Heart left ventricle (tissue), 16 donors: ENCODE measurements at places on chromosomes 13 and 19. TPM values are rescaled to one million over a fixed set of nuclear protein-coding genes. Genes with fewer than 3 reads are reported as not detected.

Gene ARRDC5
- not detected for total RNA-seq

Gene TMEM259
- 109 TPM for total RNA-seq

Gene KLK4
- total RNA-seq: not detected

Gene ICAM1
- 23.9 TPM for total RNA-seq

Gene C19orf85
- total RNA-seq: not detected

Gene ZNF85
- total RNA-seq: 2.4 TPM

Gene ITGBL1
- total RNA-seq: 5.7 TPM

Gene ANGPTL8
- 6.3 TPM for total RNA-seq

Gene LRP3
- total RNA-seq: 16.5 TPM

Gene DCT
- total RNA-seq: 0.19 TPM

Gene ZNF493
- 18.2 TPM for total RNA-seq

Gene FAAP24
- total RNA-seq: not detected

DNA sequence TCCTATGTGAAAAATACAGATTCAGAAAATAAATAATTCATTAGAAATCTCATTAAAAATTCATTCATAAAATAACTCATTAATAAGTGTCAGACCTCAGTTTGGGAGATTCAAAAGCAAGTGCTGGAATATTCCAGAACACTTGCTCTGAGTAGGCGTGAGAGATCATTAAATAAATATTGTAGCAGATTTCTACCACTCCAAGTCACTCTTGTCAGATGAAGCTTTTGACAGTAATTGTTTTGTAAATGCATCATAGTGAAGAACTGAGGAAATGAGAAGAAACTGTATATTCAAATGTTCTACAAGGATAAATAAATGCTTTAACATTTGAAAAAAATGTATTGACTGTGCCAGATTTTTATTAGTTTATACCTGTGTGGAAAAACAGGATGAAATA is 1228.1 kb downstream of the SLITRK1 start:
- H3K27me3 ChIP-seq: no peaks in the 10 kb centered on the region
- H3K4me1 ChIP-seq: no peaks in the 10 kb centered on the region
- no peaks in the 10 kb centered on the region for H3K36me3 ChIP-seq
- DNase-seq: no peak
- no peak overlapping the region for H3K27ac ChIP-seq

GRCh38 chr19:30799865-30800755 is 427.9 kb downstream of the ZNF536 start:
- H3K4me1 ChIP-seq: no peaks in the 10 kb centered on the region
- H3K4me3 ChIP-seq: no peak overlapping the region
- DNase-seq: peak; percentile 33
- H3K36me3 ChIP-seq: no peaks in the 10 kb centered on the region

GRCh38 chr13:50690006-50690405 is 153.5 kb downstream of the DLEU7 start:
- H3K4me1 ChIP-seq: peaks cover 61% of the 10 kb centered on the region
- no peak overlapping the region for H3K4me3 ChIP-seq
- H3K27ac ChIP-seq: no peak overlapping the region
- H3K36me3 ChIP-seq: no peaks in the 10 kb centered on the region
- no peaks in the 10 kb centered on the region for H3K27me3 ChIP-seq
- no peak for DNase-seq

DNA sequence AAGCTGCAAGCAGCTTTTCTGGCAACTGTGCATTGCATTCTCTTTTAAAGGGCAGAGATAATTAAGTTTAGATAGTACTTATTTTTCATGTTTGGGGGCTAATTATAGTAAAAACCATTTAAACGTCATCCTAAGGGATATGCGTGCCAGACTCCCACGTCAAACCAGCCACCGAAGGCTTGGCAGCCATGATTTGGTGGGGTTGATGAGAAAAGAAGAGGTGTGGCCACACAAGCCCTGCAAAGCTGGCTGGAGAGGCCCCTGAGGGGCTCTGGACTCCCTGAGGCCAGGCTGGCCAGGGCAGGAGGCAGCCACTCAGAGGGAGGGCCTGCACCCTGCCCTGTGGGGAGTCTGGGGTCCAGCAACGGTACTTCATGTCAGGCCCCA is 17.5 kb downstream of the PEPD start:
- H3K4me1 ChIP-seq: peaks cover 17% of the 10 kb centered on the region
- H3K27ac ChIP-seq: no peak overlapping the region
- H3K27me3 ChIP-seq: no peaks in the 10 kb centered on the region
- no peak overlapping the region for H3K4me3 ChIP-seq
- peaks cover 33% of the 10 kb centered on the region for H3K36me3 ChIP-seq
- DNase-seq: no peak

GRCh38 chr13:28442839-28443238 is 52.1 kb downstream of the FLT1 start:
- H3K36me3 ChIP-seq: no peaks in the 10 kb centered on the region
- no peak overlapping the region for H3K27ac ChIP-seq
- no peaks in the 10 kb centered on the region for H3K27me3 ChIP-seq

DNA sequence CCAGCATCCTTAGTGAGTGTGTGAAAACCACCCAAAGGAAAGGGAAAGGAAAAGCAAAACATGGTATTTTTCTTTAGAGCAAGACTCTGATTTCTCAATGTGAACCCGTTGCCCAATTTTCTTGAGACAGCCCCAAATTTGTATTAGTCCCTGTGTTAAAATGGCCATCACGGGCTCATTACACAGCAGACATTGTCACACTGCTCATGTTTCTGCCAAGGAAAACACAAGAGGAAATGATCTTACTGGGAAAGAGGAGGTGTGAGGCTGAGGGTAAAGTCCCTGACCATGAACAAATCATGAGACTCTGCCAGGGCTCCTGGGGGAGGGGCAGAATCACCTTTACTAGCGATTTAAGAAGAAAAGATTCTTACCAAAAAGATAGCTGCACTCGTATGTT is 54.4 kb downstream of the FAM124A start:
- H3K27me3 ChIP-seq: no peaks in the 10 kb centered on the region
- H3K4me1 ChIP-seq: peaks cover 11% of the 10 kb centered on the region
- DNase-seq: no peak
- no peak overlapping the region for H3K27ac ChIP-seq
- H3K36me3 ChIP-seq: no peaks in the 10 kb centered on the region
- no peak overlapping the region for H3K4me3 ChIP-seq

DNA sequence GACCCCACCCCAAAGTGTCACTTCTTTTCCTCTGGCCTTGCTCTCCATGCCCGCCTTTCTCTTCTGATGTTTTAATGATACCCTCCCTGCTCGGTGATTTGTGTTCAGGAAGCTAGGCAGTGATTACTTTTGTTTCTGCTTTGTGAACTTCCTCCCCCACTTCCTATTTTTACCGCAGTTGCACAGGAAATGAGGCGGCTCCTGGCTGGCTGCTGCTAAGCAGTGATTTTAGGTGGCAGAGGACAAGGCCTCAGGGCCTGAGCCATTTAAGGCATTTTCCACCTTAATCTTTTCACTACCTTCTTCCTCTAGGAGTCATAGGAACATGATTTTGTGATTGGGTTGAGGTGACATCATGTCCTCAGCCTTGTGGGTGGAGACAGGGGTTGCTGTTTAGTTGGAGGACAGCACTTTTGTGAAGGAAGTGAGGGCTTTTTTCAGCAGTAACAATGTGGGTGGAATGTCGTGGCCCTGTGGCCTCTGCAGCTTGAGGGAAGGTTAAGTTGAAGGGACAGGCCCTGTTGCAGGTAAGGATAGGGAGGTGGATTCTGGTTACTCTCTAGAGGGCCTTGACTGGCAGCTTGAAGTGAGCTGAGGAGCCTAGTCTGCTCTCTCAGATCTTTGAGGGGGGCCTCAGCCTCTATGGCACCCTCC is 15.7 kb downstream of the GARRE1 start:
- H3K4me3 ChIP-seq: peak overlapping the region; percentile 30
- peaks cover 38% of the 10 kb centered on the region for H3K4me1 ChIP-seq
- H3K27ac ChIP-seq: peak overlapping the region; percentile 89
- no peaks in the 10 kb centered on the region for H3K36me3 ChIP-seq
- DNase-seq: no peak
- H3K27me3 ChIP-seq: no peaks in the 10 kb centered on the region

DNA sequence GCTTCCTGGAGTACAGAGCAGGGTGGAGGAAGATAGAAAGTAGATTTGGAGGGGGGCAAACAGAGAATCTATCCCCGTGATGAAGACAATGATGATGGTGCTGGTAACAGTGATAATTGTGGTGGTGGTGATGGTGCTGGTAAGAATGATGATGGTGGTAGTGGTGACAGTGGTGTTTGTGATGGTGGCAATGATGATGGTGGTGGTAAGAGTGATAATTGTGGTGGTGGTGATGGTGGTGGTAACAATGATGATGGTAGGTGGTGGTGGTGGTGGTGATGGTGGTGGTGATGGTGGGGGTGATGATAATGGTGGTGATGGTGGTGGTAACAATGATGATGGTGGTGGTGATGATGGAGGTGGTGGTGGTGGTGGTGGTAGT is 169.8 kb downstream of the TSHZ3 start:
- H3K36me3 ChIP-seq: no peaks in the 10 kb centered on the region
- no peak overlapping the region for H3K27ac ChIP-seq
- H3K4me3 ChIP-seq: no peak overlapping the region
- H3K4me1 ChIP-seq: no peaks in the 10 kb centered on the region
- DNase-seq: no peak

GRCh38 chr13:27081893-27082679 is 89.5 kb downstream of the USP12 start:
- H3K27ac ChIP-seq: no peak overlapping the region
- H3K27me3 ChIP-seq: no peaks in the 10 kb centered on the region
- peaks cover 4% of the 10 kb centered on the region for H3K36me3 ChIP-seq

GRCh38 chr19:44777715-44778347 is at the start of gene CBLC:
Gene CBLC, plus strand, starts transcription at chr19:44777890. Its CDS starts 42 bp downstream, at chr19:44777932.
- no peak within 1 kb of the TSS for H3K27ac ChIP-seq
- no peaks in the 10 kb centered on the region for H3K4me1 ChIP-seq
- DNase-seq: no peak

- H3K27me3 ChIP-seq: no peaks in the 10 kb centered on the region
- peaks cover 12% of the 10 kb centered on the region for H3K4me1 ChIP-seq
- H3K4me3 ChIP-seq: no peak overlapping the region
Measured at GRCh38 chr13:48600374-48601364, 53.1 kb upstream of the CYSLTR2 start.

GRCh38 chr19:55691561-55692481 is 16.8 kb downstream of the EPN1 start:
- H3K4me1 ChIP-seq: no peaks in the 10 kb centered on the region
- no peak overlapping the region for H3K27ac ChIP-seq
- H3K4me3 ChIP-seq: no peak overlapping the region
- DNase-seq: no peak
- H3K36me3 ChIP-seq: peaks cover 53% of the 10 kb centered on the region

- H3K36me3 ChIP-seq: no peaks in the 10 kb centered on the region
- no peaks in the 10 kb centered on the region for H3K27me3 ChIP-seq
- H3K27ac ChIP-seq: no peak overlapping the region
- DNase-seq: no peak
Measured at GRCh38 chr19:48533770-48534169, 18.2 kb upstream of the SULT2B1 start.

- H3K27ac ChIP-seq: no peak overlapping the region
- no peaks in the 10 kb centered on the region for H3K4me1 ChIP-seq
- H3K4me3 ChIP-seq: no peak overlapping the region
Measured at GRCh38 chr13:90027409-90027808, 1320.1 kb upstream of the MIR17HG start.

DNA sequence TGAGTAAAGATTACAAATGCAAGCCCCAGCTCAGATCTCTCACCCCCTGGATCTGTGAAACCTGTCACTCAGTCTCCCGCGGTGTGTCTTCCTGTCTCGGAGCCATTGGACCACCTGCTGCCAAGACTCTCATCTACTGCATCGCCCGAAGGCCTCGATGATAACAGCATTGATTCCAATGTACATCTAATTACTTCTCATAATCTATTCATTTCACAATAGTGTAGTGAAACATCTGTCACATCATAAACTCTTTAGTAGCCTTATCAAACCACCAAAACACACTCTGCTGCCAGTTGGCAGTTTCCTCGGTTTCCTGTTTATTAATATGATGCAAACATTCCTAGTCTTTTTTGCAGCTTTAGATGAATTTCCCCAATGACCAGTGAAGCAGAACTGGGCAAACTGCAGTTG is 220.3 kb downstream of the POU4F1 start:
- no peak overlapping the region for H3K4me3 ChIP-seq
- no peaks in the 10 kb centered on the region for H3K4me1 ChIP-seq
- no peaks in the 10 kb centered on the region for H3K36me3 ChIP-seq
- no peak for DNase-seq

DNA sequence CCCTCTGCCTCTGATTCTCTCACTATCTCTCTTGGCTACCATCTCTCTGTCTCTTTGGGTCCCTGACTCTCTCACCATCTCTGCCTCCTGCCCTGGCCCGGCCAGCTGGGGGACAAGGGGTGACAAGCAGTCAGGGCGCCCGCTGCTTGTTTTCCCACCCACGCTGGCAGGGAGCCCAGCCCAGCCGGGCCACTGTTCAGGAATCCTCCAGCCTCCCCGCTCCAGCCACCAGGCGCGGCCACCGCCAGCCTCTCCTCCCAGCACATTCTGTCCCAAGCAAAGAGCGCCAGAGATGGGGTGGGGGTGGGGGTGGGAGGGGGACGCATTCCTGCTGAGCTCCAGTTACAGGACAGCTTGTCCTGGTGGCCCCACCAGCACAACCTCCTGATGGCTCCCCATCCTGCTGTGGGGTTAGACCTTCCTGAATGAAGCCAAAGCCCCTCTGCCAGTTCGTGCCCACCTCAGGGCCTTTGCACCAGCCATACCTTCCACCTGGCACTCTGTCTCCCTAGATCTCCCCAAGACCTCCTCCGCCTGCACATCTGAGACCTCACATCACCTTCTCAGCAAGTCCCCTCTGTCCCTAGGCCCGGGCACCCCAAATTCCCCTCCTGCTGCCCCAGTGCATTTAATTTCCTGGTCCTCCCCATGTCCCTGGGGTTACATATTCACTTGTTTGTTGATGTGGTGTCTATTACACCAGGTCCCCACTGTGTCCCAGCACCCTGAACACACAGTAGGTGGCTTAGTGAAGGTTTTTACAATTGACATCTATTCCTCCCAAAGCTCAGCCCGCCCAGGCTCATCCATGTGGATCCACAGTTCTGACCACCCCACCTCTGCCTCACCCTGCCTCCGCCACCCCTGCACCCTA is 12.5 kb downstream of the ARRDC2 start:
- no peak overlapping the region for H3K4me3 ChIP-seq
- peak; percentile 96 for DNase-seq
- peak overlapping the region; percentile 97 for H3K27ac ChIP-seq
- H3K36me3 ChIP-seq: peaks cover 3% of the 10 kb centered on the region
- no peaks in the 10 kb centered on the region for H3K27me3 ChIP-seq

GRCh38 chr19:17304386-17305215 is 1.1 kb upstream of the MRPL34 start:
- peaks cover 3% of the 10 kb centered on the region for H3K4me1 ChIP-seq
- H3K4me3 ChIP-seq: no peak overlapping the region
- peak overlapping the region; percentile 95 for H3K27ac ChIP-seq
- H3K27me3 ChIP-seq: no peaks in the 10 kb centered on the region

DNA sequence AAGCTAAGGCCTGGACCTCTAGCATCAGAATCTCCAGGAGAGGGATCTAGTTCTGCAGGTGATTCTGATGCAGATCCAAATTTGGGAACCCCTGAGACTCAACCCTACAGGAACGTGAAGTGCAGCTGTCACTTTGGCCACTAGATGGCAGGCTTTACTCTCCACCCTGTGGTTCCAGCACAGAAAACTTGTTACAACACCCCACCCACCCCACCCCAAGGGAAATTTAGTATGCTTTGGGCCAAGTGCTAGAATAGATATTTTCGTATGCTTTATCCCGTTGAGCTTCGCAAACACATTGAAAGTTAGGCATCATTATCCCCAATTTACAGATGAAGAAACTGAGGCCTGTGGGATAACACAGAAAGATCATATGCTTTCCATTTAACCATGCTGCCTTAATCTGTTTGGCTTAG is 232.0 kb downstream of the B3GLCT start:
- H3K4me1 ChIP-seq: no peaks in the 10 kb centered on the region
- no peak overlapping the region for H3K4me3 ChIP-seq
- H3K27me3 ChIP-seq: no peaks in the 10 kb centered on the region
- H3K36me3 ChIP-seq: no peaks in the 10 kb centered on the region
- no peak overlapping the region for H3K27ac ChIP-seq

- DNase-seq: peak; percentile 91
- no peaks in the 10 kb centered on the region for H3K27me3 ChIP-seq
- H3K27ac ChIP-seq: peak within 1 kb of the TSS; percentile 94
- peaks cover 13% of the 10 kb centered on the region for H3K4me1 ChIP-seq
Measured at GRCh38 chr13:20902438-20903163, at the start of gene XPO4. Gene XPO4, minus strand, starts transcription at chr13:20902746. Its CDS starts 8 bp downstream, at chr13:20902738.
